ENCODE measurements at places on chromosomes 4 and X.
A peak's percentile ranks its signal among the peaks of the same experiment; 100 is the strongest.

- DNase-seq, result no peak
These were observed 295.4 kb upstream of the FAM241A start for GRCh38 chr4:111849746-111850284.

GRCh38 chr4:153248641-153249198 lies 44.5 kb downstream of the TRIM2 start:
- DNase-seq, result peak; percentile 51

DNA sequence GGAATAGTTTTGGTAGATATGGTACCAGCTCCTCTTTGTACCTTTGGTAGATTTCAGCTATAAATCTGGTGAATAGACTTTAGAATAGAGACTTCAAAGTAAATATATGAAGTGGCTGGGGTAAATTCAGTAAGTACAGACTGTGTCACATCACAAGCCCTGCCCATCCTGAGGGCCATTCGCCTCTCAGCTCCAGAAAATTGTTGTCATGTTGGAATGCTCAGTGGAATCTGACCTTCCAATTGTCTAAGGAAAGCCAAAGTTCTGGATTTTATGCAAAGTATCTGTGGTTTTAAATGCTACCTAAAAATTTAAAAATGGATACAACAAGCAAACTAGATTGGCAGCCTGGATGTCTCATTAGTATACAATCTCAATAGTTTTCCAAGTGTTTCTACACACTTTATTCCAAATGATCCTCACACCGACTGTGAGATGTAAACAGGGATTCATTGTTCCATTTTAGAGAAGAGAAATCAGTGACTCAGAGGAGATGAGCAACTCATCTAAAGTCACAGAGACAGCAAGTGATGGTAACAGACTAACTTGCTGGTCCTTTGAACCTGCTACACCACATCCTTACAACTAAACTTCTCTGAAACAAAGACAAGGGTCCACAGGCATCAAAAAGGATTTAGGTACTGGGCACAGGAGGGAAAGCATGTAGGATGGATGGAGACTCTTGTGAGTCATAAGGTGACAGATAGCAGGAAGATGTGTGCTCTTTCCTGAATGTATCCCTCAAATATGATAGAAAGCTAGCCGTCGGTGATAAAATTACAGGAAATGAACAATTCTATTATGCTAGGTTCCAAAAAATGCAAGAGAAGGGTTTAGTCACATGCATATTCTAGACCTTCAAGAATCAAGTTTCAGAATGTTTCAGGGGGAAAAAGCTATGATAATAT lies 127.3 kb downstream of the ATP10D start:
- no peak for DNase-seq

- no peak for DNase-seq
These were observed 49.9 kb downstream of the TMEM154 start for GRCh38 chr4:152629908-152630307.

- DNase-seq, result no peak
These were observed 109.3 kb upstream of the BMP2K start for GRCh38 chr4:78666830-78667258.
